ENCODE measurements at places on chromosomes 5 and 9. TPM values are rescaled to one million over a fixed set of nuclear protein-coding genes. Genes with fewer than 3 reads are reported as not detected.

Gene ALDH7A1
- 49.3 TPM for total RNA-seq

Gene PRDM9
- total RNA-seq, result not detected

Gene ADRB2
- 0.09 TPM for total RNA-seq

Gene NCS1
- 60.0 TPM for total RNA-seq

Gene ACOT12
- total RNA-seq, result 0.74 TPM

Gene SLC36A3
- total RNA-seq, result not detected

Gene MACIR
- total RNA-seq, result 2.6 TPM

Gene CNOT8
- total RNA-seq, result 58.3 TPM

Gene SH3RF2
- total RNA-seq, result 0.28 TPM

Gene HAVCR2
- 0.09 TPM for total RNA-seq

Gene PDE6A
- not detected for total RNA-seq

Gene NOXA1
- total RNA-seq, result 0.57 TPM

Gene IGFBPL1
- total RNA-seq, result not detected

Gene GFI1B
- not detected for total RNA-seq
